ENCODE measurements at places on chromosomes 5 and 9. TPM values are rescaled to one million over a fixed set of nuclear protein-coding genes. Genes with fewer than 3 reads are reported as not detected.

- no peak for DNase-seq
These were observed 590 bp downstream of the PCDHA6 start for GRCh38 chr5:140828362-140828737.

The SEC16A gene
- 37.0 TPM for polyA plus RNA-seq

DNA sequence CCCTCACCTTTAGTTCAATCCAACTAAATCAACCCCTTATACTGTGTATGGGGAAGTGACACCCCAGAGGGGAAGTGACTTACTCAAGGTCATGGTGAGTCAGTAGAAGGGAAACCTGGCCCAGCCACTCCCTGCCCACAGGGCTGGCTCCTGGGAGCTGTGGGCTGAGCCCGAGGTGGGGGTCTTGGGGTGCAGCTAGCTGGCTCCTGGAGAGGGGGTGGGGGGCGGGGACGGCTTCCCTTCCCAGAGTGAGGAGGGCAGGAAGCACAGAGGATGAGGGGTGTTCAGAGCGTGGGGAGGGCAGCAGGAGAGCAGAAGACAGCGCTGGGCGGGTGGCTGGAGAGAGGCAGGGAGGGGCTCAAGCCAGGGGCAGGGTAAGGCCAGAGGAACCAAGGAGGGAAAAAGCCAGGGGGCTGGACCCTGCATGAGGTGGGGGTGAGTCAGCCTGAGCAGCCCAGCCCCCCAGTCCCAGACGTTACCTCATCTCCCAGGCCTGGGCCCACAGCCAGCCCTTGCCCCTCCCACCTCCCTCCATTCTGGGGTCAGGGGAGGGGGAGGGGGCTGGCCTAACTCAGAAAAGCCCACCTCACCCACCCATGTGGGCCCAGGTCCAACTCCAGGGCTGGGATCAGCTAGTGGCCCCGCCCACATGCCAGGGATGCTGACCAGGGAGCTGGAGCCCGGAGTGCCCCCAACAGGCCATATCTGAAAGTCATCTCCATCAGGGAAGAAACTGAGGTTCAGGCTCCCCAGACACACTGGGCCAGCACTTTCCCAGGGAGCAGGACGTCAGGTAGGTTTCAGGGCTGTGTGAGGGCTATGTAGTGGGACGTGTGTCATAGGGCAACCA, 2.8 kb downstream of the PDLIM7 start:
- peak; percentile 88 for DNase-seq

- DNase-seq: no peak
These were observed 232.0 kb upstream of the FBXL7 start for GRCh38 chr5:15267966-15268365.

- no peak for DNase-seq
These were observed 696 bp downstream of the ZNF622 start for GRCh38 chr5:16464664-16465543.

DNA sequence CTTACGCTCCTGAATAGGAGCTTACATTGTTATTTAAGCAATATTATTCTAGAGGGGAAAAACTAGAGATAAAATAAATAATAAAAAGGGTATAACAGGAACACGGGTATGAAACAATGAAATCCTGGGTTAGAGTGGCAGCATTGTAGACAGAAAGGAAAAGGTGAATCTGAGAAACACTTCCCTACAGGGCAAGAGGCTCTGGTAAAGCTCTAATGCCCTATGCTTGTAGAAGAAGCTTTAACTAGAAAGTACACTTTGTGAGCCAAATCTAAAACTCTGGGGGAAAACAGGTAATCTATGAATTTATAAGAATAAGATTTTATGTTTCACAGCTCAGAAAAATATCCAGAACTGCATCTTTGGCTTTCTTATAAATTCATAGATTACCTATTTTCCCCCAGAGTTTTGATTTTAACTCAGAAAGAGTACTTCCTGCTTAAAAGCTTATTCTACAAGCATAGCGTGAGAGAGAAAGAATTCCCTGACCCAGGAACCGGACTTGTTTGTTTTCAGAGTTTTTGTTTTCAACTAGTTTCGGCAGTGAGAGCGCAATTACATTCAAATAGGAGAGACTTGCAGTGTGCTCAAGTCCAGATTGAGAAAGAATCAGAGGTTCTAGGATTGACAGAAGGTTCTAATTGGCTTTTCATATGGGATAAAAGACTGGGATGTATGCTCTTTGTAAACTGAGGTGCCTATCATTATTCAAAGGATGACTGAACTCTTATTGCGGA, 651.0 kb upstream of the RORB start:
- no peak for DNase-seq

The GLRA1 gene
- polyA plus RNA-seq: not detected

DNA sequence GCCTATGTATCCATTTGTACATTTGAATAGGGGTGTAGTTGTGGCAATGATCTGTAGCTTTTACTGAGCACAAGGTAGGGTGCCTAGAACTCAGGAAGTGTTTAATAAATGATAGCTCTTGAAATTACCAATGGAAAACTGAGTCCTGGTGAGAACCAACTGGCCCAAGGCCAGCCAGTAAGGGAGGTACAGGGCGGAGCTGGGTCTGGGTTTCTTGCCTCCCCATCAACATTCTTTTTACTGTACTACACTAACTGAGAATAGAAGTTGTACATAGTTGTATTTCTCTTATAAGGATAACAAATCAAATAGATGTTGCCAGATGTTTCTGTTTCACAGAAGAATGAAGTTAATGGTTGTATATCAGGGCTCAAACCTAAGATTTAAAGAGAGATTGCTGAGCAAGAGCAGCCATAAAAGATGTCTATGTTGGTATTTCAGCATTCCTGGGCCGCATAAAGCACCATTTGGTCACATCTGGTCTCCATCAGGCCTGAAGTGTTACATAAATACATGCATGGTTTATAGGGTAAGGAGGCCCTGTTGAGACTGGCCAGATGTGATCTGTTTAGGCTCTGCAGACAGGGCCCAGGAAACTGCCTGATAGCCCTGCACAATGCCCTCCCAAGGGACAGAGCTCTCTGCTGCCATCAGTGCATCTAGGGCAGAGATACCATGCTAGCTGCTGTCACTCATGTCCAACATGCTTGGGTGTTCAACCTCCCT, 210.5 kb downstream of the NXNL2 start:
- DNase-seq: peak; percentile 34

The LRRC19 gene
- polyA plus RNA-seq: 17.6 TPM

- DNase-seq: peak; percentile 91
These were observed at the start of gene ASS1 for GRCh38 chr9:130444565-130445221. Gene ASS1, plus strand, starts transcription at chr9:130444961. Its CDS starts 7,268 bp downstream, at chr9:130452229.

The OR1J2 gene
- polyA plus RNA-seq: not detected

GRCh38 chr9:109517901-109518377, 19.8 kb upstream of the PTPN3 start:
- no peak for DNase-seq

DNA sequence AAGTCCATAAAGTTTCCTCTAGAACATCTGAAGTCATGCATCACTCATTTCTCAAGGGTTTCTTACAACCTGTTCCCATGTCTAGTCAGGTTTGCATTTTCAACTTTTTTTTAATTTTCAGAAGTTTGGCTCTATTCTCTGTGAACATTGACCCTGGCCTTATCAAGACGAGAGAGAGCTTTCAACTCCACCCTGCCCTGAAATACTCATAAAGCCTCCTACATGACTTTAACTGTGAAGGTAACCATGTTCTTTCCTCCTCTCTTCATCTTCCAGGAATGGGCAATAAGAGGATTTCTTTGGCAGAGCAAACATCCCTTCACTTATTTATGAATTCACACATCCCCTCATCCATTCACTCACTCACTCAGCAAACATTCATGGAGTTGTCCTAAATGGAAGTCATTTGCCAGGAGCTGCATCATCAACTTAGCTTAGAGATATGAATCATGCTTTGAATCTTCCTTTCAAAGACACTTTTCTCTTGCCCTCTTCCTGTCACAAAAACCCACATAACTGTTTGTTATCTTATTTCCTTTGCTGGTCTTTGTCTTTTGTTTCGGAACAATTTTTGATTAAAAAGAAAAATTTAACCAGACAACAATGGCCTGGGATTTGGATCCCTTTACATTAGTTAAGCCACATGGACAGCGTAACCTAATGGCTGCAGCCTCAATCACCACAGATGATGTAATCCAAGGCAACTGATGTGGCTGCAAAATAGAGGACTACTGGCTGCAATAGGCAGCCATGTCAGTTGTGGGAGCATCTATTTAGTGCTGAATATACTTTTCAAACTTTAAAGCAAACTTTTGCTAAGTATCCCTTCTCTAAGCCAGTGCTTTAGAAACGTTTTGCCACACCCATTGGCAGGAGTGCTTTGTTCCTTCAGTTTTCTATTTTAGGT, 43.0 kb upstream of the GNAQ start:
- no peak for DNase-seq

DNA sequence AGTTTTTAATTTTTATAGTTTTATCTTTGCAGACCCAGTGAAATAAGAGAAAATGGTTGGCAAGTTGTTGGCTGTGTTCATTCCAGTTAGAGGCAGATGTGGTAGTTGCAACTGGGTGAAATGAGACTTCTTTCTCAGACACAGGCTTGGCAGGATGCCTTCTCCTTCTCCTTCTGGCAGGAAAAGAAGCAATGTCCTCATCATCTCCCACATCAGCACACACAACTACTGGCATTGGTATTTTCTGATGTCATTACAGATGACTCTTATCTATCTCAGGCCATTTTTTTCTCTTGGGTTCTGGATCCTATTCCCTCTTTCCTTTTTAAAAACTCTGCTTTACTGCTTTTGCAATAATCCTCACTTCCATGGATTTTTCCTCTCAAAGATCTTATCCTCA, 103.3 kb upstream of the EDIL3 start:
- no peak for DNase-seq

- no peak for DNase-seq
These were observed 184.5 kb downstream of the PDZD2 start for GRCh38 chr5:31823472-31823871.

The ZBED3 gene
- polyA plus RNA-seq: 8.9 TPM

DNA sequence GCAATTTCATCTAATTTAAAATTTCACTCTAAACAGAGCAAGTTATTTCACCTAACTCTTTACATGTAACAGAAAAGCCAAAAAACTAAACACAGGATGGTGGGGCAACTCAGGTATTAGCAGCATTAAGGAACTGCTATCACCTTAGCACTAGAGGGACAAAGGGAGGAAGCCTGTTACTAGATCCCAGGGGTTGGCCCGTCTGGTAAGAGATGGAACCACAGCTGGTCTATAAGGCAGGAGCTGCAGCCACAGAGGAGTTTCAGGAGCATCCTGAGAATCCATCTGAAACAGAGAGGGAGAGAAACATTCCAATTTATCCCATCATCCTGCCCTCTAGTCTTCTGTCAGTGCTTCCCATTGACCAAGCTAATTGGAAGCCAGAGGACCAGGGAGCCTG, 300.3 kb downstream of the MRPS30 start:
- no peak for DNase-seq

The PSMB7 gene
- 250 TPM for polyA plus RNA-seq

DNA sequence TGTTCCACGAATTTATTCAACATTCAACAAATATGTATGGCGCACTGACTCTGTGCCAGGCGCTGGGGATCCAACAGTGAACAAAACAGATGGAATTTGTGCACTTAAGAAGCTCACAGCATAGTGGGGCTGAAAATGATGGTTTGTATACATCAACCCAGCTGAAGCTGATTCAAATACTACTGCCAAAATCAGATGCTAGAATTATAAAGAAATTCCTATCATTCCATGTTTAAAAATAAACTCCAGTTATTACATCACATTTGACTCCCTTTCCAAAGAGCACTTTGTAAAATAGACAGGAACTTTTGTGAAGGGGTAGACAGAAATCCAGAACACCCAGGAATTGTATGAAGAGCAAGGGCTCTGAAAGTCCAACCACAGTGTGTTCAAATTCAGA, 54.1 kb downstream of the ZNF608 start:
- no peak for DNase-seq

The UGT3A2 gene
- 4.4 TPM for polyA plus RNA-seq

The AOPEP gene
- 52.2 TPM for polyA plus RNA-seq

- DNase-seq: no peak
These were observed 287.3 kb upstream of the NUDT12 start for GRCh38 chr5:103849934-103850333.

The IFNB1 gene
- polyA plus RNA-seq: not detected

The GKAP1 gene
- polyA plus RNA-seq: 8.6 TPM

DNA sequence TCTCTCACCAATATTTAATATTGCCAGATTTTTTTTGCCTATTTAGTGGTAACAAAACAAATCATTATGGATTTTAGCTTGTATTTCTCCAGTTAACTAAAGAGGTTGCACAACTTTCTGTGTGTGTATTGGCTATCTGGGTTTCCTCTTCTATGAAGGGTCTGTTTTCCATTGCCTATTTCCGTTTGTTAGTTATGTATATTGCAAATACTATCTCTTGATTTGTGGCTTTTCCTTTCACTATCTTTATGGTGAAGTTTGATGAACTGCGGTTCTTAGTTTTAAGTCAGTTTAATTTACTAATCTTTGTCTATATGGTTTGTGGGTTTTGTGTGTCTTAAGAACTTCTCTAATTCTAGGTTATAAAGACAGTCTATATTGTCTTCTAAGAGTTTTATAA, 136.3 kb downstream of the CEP120 start:
- DNase-seq: no peak
